ENCODE measurements at places on chromosomes 7 and 10.

- DNase-seq = no peak
These were observed 534.1 kb downstream of the ANKRD7 start for GRCh38 chr7:118758582-118758981.

DNA sequence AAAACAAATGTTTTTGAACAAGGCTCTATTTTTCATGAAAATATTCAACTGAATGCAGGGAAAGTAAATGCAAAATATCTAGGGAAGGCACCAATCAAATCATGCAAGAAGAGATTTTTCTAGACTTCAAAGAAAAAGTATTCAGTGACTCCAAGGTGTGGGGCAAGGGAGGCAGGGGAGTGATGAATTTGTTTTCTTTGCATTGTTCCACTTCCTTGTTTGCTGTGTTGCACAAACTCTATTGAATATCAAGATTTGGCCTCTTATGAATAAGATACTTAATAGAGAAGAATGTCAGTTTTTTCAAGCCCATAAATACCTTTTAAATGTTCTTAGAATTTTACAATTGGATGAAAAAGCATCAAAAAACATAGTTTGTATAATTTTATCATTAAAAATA lies 26.4 kb downstream of the STEAP1 start:
- DNase-seq = no peak

- no peak for DNase-seq
These were observed 13.4 kb downstream of the HNRNPF start for GRCh38 chr10:43395571-43396060.

DNA sequence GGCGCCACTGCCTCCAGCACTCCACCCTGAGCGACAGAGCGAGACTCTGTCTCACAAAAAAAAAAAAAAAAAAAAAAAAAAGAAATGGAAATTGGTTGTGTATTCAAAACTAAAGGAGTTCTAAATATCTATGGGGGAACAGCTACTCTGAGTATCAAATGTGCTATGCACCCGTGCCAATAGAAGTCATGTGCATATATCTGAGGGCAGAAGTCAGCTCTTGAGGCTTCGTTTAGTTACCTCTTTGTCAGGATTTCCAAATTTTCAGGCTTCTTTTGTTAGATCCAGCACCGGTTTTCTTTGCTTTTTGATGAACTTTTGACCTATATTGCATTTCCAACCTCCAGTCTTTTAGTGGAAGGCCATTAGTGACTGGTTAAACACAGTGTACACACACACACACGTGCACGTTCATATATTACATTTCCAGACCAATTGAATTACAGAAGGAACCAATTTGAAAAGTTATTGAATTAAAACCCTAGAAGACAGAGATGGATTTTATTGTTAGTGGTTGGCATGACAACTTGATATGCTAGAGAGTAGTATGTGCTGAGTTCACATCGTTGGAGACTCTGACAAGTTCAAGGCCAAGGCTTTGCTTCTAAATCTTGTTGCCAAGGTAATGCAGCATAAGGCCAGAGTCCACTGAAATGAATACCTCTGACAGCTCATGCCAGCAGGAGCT lies 33.1 kb upstream of the ADD3 start:
- no peak for DNase-seq

GRCh38 chr10:42690449-42691360 lies 52.3 kb upstream of the ZNF33B start:
- DNase-seq = no peak

DNA sequence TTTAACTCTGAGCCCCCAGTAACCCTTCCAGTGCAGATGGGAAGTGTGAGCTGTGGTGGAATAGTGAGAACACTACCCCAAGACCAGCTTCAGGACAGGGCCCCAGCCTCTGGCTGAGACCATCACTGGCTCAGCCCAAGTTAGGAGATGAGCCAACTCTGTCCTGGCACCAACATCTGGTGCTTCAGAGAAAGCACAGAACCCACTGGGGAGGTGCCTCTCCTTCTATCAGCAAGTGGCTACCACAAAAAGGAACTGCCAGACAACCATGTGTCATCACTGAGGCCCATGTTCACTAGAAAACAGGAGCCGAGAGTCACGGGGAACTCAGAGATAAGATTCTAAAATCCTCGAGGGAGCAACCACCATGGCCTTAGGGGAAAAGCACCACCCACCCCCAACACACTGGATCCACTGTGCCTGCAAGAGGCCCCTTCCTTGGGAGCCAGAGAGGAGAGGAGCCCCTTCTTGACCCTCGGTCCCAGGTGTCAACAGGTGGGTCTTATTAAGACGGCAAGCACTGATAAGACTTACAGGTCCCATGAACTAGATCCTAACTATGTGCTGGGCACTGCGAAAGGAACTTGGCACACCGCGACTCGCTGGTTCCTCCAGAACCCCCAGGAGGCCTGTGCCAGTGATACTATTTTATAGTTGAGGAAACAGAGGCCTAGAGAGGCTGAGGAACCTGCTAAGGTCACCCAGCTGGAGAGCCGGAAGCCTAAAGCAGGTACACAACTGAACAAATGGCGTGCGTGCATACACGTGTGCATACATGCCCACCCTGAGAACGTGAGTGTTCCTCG lies 102.7 kb downstream of the FAM53B start:
- DNase-seq = peak; percentile 35

DNA sequence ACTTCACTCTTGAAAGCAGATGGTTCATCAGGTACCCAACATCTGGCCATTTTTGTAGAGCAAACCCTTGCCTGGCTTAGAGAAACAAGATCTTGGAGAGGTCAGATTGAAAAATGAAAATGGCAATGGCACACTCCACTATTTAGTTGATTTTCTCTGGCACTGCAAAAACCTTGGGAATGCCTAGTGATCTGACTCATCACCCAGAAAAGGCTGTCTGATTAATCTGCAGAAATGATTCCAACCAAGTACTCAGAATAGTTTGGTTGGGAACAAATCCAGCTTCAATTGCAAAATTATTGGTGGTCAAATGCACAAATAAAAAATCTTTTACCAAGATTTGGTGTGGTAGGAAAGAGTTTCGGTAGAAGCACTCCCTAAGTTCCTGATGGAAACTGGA lies 351.2 kb downstream of the PHTF2 start:
- DNase-seq = no peak

DNA sequence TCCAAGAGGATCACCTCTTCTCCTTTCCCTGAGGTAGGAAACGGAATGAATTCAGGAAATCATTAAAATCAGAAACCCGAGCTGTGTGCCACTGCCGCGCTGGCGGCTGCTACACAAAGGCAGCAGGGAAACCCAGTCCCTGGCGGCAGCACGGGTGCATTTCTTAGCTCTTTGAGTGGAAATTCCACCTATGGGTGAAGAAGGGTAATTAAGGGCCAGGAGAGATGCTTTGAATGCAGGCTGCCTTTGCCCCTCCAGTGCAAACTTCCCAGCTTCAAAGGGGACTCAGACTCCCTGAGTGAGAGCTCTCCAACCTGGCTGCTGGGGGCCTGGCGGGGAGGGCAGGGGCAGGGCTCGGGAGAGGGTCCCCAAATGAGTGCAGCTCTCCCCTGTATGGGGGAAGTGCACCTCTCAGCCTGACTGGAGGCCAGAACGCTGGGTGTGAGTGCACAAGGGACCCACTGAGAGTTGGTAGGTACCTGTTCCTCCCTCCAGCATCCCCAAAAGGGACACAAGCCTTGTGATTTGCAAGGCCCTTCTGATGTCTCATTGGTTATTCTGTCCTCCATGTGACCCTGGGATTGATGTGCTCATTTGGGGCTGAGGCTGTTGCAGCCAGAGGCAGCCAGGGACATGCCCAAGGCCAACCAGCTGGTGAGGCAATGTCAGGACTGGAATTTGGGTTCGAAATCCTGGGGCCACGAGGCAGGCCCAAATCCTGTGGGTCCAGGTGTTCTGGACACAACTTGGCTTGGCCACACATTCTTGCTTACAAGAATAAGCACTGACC lies 16.3 kb upstream of the ZMIZ1 start:
- no peak for DNase-seq

DNA sequence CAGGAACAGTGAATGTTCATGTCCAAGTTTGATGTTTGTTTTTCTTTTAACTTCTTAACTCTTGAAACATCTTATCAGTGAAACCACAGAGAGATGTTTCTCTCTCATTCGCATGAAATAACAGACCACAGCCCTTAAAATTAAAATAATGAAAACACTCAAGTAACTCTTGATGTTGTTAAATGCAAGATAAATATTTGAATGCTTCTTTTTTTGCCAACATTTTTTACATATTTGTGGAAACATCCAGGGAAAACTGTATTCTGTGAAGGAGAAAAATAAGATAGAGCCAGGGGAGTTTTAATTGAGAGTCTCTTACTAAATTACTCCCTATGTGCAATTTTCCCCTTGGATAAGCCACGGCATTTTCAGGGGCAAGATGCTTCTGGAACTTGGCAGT lies 361.8 kb upstream of the MGMT start:
- DNase-seq = no peak

- no peak for DNase-seq
These were observed 122.6 kb upstream of the LSM8 start for GRCh38 chr7:118061386-118061785.

DNA sequence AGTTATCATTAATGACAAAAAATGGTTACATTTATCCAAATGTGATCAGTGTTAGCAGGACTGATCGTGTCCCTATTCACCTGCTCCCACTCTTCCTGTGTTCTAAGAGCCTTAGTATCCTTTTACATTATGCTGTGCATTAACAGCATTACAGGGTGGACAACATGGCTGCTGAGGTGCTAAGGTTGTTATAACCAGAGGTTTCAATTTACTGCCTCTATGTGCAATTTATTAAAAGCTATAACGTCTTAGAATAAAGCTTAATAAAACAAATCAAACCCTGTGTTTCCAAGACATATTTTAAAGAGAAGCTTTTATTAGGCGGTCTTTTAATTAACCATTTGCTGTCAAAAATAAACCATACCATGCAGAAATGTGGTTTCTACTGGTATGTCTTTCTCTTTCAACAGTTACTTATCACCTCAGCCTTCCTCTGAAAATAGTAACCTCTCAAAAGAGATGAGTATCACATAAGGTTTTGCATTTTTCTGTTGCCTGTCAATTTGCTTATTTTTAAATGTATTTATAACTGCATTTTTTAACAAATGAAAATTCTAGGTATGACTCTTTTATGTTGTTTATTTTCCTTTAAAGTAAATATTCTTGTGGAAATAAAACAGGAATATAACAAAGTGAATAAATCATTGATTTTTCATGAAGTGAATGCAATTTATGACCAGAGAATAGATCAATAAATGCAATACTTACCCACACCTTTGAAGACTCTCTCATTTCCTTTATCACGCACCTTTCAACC lies 849.8 kb upstream of the SORCS1 start:
- no peak for DNase-seq

DNA sequence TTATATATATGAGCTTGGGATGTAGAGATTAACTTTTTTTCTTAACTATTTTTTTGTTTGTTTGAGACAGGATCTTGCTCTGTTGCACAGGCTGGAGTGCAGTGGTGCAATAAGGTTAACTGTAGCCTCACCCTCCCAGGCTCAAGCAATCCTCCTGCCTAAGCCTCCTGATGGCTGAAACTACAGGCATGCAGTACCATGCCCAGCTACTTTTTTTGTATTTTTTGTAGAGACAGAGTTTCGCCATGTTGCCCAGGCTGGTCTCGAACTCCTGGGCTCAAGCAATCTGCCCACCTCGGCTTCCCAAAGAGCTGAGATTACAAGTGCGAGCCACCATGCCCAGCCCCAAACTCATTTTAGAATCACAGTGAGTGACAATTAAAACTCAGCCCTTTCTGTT lies 105.2 kb downstream of the CUBN start:
- no peak for DNase-seq

DNA sequence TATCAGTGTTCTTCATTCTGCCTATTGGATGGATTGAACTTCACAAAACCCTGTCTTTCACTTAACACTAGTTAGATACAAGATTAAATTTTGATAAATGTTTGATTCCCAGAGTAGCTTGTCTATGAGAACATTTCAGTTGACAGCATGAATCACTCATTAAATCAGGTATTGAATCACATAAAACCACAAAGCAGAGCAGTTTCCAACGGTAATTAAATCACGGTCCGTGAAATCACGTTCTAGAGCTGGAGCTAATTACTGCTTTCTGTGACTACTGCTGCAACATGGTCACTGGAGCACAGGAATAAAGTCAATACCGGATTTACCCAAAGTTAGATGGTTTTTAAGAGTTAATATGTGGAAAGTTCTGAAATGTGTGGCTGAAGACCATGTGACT lies 257.8 kb upstream of the PCDH15 start:
- DNase-seq = no peak

DNA sequence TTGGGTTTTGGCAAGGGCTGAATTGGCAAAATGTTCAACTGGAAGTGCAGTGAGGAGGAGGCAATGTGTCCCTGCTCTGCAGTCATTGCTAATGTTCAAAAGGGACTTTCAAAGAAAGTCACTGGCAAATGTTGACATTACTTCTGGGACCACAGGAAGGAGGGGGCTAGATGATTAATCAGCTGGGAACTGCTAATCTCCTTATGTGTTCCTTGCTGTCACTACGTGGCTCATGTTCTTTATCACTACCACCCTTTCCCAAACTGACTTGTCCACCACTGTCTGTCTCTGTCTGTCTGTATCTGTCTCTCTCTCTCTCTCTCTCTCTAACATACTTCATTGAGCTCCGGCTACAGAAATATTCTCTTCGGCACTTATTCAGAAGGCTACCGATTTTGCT lies 86.9 kb upstream of the MTPN start:
- no peak for DNase-seq

Data from hindlimb muscle (tissue), 1 donor.